NCI-H345 (cell line): ENCODE measurements at places on chromosomes 4 and X.

GRCh38 chr4:92307866-92308265 lies 4.1 kb downstream of the GRID2 start:
- no peak for DNase-seq

GRCh38 chrX:105228602-105229001 lies 8.1 kb upstream of the TEX13A start:
- no peak for DNase-seq

DNA sequence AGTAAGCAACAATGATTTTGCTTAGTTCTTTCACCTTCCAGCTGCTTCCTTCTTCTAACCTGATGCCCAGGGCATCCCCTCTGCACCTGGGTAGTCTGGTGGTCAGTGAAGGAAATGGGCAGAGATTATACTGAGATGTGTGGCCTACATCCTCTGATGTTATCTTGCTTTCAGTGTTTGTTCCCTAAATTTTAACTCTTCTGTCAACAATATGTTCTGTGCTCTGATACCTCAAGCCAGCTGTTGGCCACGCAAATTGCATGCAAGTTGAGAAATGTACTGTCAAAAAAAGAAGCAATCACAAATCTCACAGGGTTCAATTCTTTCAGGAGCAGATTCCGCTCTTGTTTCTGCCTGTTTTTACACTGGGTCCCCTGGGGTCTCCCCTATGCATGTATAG lies 73.8 kb downstream of the FBXW7 start:
- no peak for DNase-seq

DNA sequence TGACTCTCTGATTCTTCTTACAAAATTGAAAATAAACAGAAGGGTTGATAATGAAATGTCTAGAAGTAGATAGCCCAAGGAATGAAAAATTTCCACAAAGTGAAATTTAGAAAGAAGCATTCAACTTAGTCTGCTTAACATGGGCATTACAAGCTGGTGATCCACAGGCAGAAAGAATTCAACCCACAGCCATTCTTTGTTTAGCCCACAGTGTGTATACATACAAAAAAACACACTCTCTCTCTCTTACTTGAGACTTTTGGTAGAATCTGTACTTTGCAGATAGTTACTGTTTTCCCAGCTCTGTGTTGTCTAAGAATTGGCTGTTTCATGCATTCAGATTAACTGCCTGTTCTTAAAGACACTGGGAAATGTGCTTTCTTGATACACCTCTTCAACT lies 159.8 kb downstream of the SLC4A4 start:
- DNase-seq, result no peak

- DNase-seq, result no peak
Observed at GRCh38 chrX:118864063-118864635, 40.5 kb downstream of the ZCCHC12 start.

DNA sequence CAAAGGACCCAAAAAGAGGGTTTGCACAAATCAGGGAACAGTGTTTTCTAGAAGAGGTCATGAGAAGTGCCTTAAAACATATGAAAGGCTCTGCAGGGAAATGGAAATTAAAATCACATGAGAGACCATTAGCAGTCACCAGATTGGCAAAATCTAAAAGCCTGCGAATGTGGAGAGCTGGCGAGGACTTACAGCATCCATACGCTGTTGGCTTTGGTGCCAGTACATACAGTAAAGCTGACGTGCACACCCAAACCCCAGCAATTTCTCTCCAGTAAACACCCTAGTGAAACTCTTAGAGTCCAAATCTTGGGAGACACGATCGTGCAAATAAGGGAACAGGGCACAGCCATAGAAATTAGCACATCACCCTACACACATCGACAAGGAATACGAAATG lies 25.4 kb upstream of the PPP2R2C start:
- no peak for DNase-seq

GRCh38 chr4:96753216-96753615 lies 913.3 kb downstream of the PDHA2 start:
- no peak for DNase-seq

GRCh38 chr4:146520896-146521540 lies 722 bp downstream of the SLC10A7 start:
- peak; percentile 34 for DNase-seq

- DNase-seq, result no peak
Observed at GRCh38 chr4:125353131-125353530, 38.4 kb downstream of the FAT4 start.

GRCh38 chrX:137401092-137401491 lies 164.8 kb upstream of the ZIC3 start:
- DNase-seq, result no peak

GRCh38 chr4:175818406-175818805 lies 6.3 kb upstream of the GPM6A start:
- no peak for DNase-seq

DNA sequence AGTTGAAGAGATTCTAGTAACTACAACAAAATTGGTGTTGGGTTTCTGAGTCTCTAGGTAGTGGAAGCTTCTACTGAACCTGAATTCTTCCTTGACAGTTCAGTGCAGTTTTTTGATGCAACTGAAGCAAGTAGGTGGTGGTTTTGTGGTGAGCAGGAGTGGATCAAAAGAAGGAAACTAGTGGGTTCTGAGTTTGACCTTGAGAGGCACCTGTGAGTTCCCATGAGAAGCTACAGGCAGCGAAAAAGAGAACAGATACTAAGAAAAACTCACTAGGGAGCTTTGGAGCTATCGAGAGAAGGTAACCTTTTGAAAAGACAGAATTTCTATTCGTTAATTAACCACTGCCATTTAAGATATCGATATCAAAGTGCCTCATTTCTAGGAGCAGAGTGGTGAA lies 145.2 kb downstream of the PDHA2 start:
- no peak for DNase-seq

DNA sequence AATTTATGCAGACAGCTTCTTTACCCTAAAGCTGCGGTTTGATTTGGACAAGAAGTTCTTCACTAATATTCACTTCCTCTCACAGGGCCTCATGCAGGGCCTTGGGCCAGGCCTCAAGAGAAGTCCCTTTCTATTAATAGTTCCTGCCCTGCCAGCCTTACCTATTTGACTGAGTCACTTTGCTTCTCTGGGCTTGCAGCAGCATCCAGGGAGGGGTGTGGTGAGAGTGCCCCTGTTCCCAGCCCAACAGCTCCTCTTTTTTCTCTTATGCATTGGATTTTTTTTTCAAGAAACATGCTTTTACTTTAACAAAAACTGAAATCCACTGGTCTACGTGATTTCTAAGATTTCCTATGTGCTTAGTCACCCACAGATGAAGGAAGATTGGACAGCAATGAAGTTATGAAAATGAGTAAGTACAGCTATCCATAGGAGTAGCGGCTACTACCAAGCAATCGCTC lies 26.7 kb downstream of the FAM156B start:
- DNase-seq, result no peak

GRCh38 chr4:139175646-139176301 lies 1.2 kb downstream of the ELF2 start:
- no peak for DNase-seq

DNA sequence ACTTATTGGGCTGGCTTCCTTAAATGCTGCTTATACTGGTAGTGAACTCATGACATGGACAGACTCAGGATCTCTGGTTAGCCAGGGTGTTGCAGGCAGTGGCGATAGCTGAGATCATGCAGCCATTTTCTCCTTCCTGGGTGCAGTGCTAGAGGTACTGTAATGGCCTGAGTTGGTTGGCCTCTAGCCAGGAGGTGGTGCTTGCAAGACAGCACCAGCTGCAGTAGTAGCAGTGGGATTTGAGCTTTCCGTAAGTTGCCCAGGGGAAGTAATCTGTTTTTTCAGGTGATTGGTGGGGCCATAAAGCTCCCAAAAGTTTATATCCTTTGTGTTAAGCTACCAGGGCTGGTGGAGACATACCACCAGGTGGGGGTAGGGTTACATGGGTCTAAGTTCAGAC lies 45.1 kb upstream of the AADAT start:
- DNase-seq, result no peak

DNA sequence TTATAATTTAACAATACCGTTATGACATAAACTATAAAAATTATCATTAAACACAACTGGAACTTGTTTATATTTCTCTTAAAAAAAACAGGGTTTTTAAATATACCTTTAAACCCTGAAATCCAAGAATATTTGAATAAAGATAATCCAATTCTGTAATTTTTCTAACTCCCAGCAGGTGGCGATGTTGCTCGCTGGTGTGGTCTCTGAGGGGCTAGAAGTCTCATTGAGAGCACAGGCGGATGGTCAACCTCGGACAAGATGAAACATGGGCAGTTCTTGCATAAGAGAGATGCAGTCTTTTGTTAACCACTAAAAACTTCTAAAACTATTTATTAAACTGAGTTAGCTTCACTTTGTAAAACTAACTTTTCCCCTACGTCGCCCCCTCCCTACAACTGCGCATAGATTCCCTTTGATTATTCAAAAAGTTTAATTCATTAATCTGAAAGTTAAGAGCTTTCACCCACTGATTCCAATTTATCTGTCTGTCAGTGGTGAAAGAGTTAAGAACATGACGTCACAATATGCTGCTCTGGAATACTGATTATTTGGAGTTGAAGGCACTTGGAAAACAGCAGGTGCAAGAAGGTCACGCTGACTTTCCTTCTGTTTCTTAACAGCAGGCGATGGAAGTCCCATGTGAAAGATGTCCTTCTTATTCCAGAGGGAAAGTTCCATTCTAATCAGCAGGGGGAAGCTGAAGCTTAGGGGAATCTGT lies 29.5 kb downstream of the DMP1 start:
- peak; percentile 35 for DNase-seq

- DNase-seq, result no peak
Observed at GRCh38 chrX:78327370-78328086, at the start of gene CYSLTR1. TSS of gene CYSLTR1 (minus strand) at chrX:78327611. CDS start at chrX:78273746, 53,865 bp downstream.

- DNase-seq, result no peak
Observed at GRCh38 chrX:48983081-48983480, 11.4 kb upstream of the KCND1 start.

GRCh38 chr4:116101321-116101720 lies 984.1 kb downstream of the TRAM1L1 start:
- DNase-seq, result no peak

DNA sequence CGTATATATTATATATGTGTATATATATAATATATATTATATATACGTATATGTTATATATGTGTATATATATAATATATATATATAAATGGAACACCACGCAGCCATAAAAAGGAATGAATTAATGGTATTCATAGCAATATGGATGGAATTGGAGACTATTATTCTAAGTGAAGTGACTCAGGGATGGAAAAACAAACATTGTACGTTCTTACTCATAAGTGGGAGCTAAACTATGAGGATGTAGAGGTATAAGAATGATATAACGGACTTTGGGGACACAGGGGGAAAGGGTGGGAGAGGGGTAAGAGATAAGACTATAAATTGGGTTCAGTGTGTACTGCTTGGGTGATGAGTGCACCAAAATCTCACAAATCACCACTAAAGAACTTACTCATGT lies 1388.9 kb downstream of the C4orf33 start:
- no peak for DNase-seq

- DNase-seq, result peak; percentile 12
Observed at GRCh38 chr4:26719954-26720552, 136.2 kb downstream of the TBC1D19 start.

- no peak for DNase-seq
Observed at GRCh38 chrX:70908541-70908940, at the start of gene TEX11. TSS of gene TEX11 (minus strand) at chrX:70908711. CDS start at chrX:70907789, 922 bp downstream.

- no peak for DNase-seq
Observed at GRCh38 chrX:94493405-94493804, 819.4 kb downstream of the FAM133A start.

DNA sequence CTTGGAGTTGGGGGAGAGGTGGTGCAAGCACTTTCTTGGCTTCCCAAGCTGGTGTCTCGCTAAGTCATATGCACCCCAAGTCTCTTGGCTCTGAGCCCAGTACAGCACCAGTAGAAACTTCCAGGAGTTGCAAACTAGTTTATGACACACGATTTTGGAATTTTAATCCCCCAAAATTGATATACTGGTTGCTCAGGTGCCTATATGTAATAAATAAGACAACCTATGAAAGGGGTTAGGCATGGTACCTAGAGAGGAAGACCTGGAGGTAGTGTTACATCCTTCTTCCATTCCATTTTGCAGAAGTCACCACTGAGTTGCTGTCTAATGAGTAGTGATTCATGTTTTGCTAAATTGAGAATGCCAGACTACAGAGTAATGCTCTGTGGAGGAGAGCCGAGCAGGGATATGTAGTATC lies 4.3 kb upstream of the SLC4A4 start:
- DNase-seq, result no peak

DNA sequence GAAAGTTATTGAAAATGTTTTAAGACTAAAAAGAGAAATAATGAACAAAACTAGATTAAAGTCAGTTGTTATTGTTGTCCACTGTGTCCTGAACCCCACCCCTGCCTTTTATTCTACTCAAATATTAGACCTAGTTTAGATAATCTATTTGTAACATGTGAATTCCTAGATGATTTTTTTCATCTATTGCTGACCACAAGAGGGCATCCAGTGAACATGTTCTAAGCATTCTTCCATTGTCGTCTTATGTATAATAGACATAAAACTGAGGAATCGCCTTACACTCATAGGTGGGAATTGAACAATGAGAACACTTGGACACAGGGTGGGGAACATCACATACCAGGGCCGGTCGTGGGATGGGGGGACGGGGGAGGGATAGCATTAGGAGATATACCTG lies 36.4 kb upstream of the HPRT1 start:
- DNase-seq, result no peak

- no peak for DNase-seq
Observed at GRCh38 chr4:152920768-152921167, 15.4 kb upstream of the FHDC1 start.

DNA sequence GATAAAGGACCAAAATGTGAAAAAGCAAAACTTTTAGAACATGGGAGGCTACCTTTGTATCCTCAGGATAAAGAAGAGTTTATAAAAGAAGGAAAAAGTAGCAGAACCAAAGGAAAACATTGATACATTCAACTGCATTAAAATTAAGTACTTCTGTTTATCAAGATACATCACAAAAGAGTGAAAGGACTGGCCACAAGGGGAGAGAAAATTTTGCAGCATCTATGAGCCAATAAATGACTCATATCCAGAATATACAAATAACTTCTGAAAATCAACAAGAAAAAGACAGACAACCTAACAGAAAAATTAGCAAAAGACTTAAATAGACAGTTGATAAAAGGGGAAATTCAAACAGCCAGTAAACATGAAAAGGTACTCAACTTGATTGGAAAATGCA lies 177.1 kb downstream of the RBMX2 start:
- DNase-seq, result no peak

- DNase-seq, result no peak
Observed at GRCh38 chr4:52366621-52367020, 292.5 kb downstream of the USP46 start.

GRCh38 chrX:118534716-118535493 lies 39.3 kb downstream of the DOCK11 start:
- DNase-seq, result no peak

GRCh38 chrX:78693012-78693411 lies 33.9 kb upstream of the RTL3 start:
- no peak for DNase-seq

DNA sequence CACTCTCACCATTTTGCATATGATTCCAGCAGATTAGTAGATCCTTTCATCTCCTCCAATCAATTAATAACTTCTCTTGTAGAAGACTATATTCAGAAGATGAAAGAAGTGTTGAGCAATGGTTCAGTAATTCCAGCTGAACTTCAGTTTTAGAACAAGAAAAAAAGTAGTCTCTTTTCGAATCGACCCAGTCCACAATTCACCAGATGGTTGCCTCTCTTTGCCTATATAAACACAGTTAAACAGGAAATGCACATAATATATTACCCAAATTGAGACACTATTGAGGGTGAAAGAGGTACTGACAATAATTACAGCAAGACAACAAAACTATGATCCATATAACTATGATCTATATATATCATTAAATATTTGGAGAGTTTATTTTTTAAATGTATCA lies 16.8 kb upstream of the FAM241A start:
- DNase-seq, result no peak
